8988T (cell line): ENCODE measurements at places on chromosomes 1 and 21.
A peak's percentile ranks its signal among the peaks of the same experiment; 100 is the strongest.

DNA sequence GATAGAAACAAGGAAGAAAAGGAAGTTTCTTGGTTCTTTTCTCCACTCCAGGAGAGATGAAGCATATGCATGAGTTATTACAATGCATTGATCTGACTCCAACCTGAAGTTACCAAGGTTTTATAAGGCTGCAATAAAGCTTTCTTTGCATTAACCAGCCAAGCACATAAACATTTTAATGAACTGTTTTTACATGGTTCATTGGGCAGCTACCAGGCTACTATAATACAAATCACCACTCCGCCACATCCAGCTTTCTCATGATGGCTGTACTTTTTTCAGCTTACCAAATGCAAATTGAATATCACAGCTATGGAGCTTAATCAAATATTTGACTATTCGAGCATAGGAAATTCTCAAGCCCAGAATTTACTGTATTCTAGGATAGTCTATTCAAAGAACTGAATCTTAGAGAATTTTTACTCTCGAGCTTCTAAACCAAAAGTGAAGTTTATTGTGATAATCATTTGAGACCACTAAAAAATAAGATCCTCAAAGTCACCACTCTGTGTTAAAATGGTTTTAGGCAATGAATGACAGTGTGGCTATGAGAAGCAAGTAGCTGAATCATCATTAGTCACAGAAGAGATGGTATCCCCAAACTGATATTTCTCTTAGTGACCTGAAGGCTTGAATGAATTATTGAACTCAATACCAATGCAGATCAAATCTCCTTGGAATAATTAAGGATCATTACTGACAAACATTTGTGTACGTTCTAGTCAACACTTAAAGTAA, 58.6 kb upstream of the ZNF281 start:
- DNase-seq = no peak

DNA sequence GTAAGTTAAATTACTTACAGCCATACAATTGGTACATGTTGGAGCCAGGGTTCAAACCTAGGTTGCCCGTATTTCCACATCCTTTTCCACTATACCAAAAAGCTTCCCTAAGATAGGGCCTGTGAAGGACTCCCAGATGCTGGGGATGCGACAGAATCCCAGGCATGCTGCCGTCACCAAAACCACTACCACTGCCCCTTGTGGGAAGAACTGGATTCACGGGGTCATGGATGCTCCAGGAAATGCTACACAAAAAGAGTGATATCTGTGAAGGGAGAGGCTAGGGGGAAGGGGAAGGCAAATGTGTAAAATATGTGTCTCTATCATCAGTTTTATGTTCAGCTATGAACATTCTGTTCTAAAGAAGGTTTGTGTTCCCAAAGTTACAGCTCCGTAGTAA, 133.9 kb upstream of the IVNS1ABP start:
- DNase-seq = no peak

DNA sequence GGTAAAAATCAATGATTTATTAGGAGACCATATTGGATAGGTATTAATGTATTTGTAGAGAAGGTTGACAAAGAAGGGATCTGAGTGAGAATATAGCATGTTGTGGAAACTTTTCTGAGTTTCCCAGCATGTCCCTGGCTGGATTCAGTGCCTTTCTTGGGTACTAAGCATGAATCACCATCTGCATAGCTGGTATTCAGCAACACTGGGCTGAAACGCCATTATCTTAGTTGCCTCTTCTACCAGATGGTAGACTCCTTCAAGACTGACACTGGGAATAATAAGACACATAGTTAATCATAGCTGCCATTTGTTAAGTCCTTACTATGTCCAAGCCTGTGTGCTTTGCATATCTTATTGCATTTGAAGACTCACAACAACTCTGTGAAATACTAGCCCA, 45.5 kb downstream of the ATP5PF start:
- DNase-seq = no peak

DNA sequence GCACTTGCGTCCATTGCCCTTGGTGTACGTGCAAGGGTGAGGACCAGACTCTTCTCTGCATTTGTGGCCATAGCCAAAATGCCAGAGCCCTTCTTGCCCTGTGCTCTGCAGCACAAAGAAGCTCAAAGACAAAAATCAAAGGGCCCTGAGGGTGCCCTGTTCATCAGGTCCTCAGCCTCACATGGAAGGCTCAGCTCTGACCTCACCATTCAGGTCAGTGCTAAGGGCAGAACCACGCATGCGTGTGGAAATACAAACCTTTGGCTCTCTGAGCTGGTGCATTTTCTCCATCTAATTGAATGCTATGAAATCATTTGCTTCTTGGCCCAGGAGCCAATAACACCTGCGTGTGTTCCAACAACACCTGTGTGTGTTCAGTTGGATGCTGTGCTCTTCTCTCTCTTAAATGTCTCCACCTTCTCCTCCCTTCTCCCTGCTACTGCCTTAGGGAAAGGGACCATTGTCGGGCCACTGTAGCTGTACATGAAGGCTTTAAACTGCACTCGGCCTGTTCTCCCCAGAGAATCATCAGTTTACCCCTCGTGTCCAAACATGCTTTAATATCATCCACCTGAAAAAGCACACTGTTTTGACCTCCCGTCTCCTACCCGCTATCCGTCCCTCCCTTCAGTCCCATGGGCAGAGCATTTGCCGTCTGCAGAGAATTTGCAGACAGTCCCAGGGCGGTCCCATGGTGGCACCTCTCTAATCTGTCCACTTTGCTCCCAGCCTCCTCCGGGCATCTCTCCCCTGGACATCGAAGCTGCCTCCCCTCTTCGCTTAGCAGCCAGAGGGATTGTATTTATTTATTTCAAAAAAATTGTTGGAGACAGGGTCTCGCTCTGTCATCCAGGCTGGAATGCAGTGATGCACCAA, 60.6 kb downstream of the EVA1C start:
- no peak for DNase-seq

- no peak for DNase-seq
Measured at GRCh38 chr1:48675251-48675650, 101.4 kb downstream of the BEND5 start.

GRCh38 chr1:173914366-173914871, 2.7 kb downstream of the SERPINC1 start:
- DNase-seq = peak; percentile 32

GRCh38 chr21:31335957-31336738, 7.9 kb downstream of the TIAM1 start:
- DNase-seq = peak; percentile 28

- no peak for DNase-seq
Measured at GRCh38 chr1:3593745-3594144, 17.6 kb downstream of the MEGF6 start.

- DNase-seq = no peak
Measured at GRCh38 chr1:199399996-199400724, 627.4 kb upstream of the NR5A2 start.

GRCh38 chr1:151935154-151935553, 25.8 kb upstream of the THEM4 start:
- no peak for DNase-seq

- no peak for DNase-seq
Measured at GRCh38 chr1:227903614-227904501, 43.9 kb downstream of the WNT9A start.

GRCh38 chr1:23108918-23109533, 59.6 kb downstream of the LUZP1 start:
- no peak for DNase-seq

DNA sequence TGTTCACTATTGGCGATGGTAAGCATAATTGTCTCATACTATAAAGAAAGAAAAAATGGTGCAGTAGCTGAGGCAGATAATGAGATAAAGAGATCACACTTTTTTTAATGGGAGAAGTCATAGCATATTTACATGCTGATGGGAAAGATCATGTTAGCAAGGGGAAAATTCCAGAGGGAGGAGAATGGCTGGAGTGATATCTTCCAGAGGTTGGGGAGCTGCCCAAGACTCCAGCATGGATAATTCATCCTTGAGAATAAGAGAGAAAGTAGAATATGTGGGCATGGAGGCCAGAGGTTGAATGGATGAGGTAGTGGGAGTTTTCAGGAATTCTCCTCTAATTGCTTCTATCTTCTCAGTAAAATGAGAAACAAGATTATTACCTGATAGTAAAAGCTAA, 45.8 kb upstream of the RGS1 start:
- no peak for DNase-seq

DNA sequence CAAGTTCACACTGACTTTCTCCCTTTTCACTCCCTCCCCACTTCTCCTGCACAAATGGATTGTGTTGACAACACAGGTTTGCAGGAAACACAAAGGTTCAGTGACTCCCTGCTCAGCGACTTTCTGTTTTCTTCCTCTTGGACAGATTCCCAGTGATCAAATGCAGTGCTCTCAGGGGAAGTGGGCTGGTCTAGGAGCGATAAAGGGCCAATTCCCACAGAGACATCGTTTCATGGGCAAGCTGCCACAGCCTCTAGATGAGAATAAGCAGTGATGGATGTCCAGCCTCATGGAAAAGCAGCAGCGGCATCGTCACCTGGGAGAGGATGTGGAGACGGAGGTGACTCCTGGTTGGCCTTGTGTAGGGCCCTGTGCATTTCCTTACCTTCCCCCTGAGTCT, 30.6 kb downstream of the FYB2 start:
- no peak for DNase-seq

DNA sequence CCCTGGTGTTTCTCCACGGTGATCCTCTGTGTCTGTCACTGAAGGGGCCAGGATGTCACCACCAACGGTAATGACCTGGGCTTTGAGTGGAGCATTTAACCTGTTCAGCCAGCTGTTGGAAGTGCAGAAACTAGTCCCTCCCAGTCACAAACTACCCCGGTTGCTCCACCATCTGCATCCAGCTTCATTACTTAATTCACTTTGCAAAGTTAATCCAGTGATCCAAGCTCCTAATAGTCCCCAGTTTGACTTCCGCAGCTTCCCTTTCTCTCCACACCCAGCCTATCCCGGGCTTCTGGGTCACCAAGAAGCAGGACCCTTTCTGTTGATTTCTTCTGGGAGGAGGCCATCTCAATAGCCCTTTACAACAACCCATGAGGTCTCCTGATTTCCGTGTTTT, 63.5 kb downstream of the MDM4 start:
- DNase-seq = no peak

GRCh38 chr1:38475624-38476005, 384.0 kb downstream of the RRAGC start:
- no peak for DNase-seq

- no peak for DNase-seq
Measured at GRCh38 chr21:30935889-30936168, 54.4 kb upstream of the KRTAP11-1 start.

- no peak for DNase-seq
Measured at GRCh38 chr21:25314247-25314646, 293.0 kb downstream of the MRPL39 start.

DNA sequence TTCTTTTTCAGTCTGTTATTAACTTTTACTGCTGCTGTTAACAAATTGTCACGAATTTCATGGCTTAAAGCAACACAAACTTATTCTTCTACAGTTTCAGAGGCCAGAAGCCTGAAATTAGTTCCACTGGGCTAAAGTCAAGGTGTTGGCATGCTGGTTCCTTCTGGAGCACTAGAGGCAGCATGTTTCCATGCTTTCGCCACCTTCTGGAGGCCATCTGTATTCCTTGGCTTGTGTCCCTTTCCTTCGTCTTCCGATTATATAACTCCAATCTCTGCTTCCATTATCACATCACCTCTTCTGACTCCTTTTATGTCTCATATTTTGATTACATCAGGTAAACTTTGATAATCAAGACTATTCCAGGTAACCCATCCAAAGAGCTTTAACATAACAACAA, 1742.1 kb downstream of the BRINP3 start:
- DNase-seq = no peak

DNA sequence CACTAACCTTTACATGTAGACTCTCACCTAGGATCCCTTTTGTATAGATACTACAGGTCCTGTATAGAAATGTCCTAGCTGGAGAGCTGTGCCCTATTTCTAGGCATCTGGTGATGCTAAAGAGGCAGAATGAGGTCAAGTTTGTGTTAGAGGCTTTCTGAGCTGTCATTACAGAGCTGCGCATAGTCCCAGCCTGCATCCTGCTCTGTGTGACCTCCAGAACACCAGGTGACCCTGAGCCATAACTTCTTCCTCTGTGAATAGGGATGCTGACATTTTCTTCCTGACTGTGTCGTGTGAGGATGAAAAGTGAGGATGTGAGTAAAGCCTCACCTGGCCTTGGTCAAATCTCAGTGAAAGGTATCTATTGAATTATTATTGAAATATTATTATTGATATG, 66.3 kb downstream of the GLUL start:
- DNase-seq = no peak

DNA sequence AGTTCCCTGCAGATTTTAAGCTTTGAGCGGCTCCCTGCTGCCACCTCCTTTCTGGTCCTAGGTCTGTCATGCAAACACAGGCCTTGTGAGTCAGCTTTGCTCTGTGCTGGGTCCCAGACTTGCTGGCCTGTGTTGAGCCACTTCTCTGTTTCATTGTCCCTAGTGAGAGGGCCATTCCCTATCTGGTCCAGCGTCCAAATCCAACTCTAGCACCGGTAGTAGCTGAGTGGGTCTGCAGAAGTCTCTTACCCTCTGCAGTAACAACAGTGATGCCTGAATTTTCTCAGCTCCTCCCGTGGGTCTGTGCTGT, 5.8 kb downstream of the TTC22 start:
- no peak for DNase-seq

- no peak for DNase-seq
Measured at GRCh38 chr1:221991221-221991620, 249.3 kb upstream of the DUSP10 start.

DNA sequence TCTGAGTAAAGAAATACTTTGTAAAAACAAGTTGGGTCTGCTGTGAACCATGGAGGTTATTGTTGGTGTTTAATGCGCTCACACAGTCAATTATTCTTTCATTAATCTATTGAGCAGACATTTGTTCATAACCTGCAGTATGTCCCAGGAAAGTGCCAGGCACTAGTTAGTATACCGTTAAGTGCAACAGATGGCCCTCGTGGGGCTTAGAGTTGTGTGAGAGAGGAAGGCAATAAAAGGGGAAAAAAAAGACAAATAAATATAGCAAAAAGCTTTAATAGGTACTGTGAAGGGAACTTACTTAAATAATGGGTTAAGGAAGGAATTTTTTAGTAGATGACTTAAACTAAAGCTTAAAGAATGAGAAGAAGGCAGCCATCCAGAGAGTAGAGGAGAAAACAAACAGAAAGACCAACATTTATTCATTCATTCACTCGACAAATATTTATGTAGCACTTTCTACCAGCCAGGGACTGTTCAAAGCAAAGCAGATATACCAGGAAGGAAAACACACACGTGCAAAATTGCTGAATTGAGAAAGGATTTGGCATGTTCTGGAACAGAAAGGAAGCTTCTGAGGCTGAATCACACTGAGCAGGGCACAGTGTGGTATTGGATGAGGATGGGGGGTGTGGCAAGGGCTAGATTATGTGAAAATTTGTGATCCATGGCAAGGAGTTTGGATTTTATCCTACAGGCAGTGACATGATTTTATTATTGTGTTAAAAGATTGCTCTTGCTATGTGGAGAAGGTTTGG, 296.1 kb upstream of the SGIP1 start:
- DNase-seq = no peak

- DNase-seq = no peak
Measured at GRCh38 chr1:231723146-231723545, 96.6 kb downstream of the DISC1 start.

- DNase-seq = no peak
Measured at GRCh38 chr1:189787201-189787600, 690.5 kb downstream of the BRINP3 start.

- no peak for DNase-seq
Measured at GRCh38 chr1:161083748-161084596, 5.4 kb downstream of the NECTIN4 start.

GRCh38 chr21:35924714-35925301, 135.5 kb downstream of the SETD4 start:
- no peak for DNase-seq
